EL (cell line): ENCODE measurements at places on chromosomes 4 and X.
A peak's percentile ranks its signal among the peaks of the same experiment; 100 is the strongest.

- DNase-seq, result no peak
Measured at GRCh38 chr4:145213245-145213644, 32.9 kb upstream of the OTUD4 start.

GRCh38 chrX:100609591-100609990 is 24.9 kb downstream of the TNMD start:
- no peak for DNase-seq

GRCh38 chrX:133335027-133335426 is 80.3 kb downstream of the GPC4 start:
- DNase-seq, result no peak

DNA sequence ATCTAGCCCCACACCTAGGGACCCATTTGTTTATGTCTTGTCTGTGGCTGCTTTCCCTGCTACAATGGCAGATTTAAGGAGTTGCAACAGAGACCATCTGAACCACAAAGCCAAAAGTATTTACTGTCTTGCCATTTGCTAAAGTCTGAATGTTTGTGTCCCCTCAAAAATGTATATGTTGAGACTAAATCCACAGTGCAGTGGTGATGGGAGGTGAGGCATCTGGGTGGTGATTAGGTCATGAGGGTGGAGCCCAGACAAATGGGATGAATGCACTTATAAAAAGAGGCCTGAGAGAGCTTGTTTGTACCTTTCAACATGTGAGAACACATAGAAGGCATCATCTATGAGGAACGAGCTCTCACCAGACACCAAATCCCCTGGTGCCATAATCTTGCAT is 137.3 kb downstream of the TMEM144 start:
- no peak for DNase-seq

- DNase-seq, result peak; percentile 28
Measured at GRCh38 chr4:150056569-150056968, 21.7 kb upstream of the DCLK2 start.

- no peak for DNase-seq
Measured at GRCh38 chrX:54089191-54089590, 44.9 kb upstream of the PHF8 start.

- DNase-seq, result no peak
Measured at GRCh38 chr4:20423420-20423819, 171.7 kb downstream of the SLIT2 start.

DNA sequence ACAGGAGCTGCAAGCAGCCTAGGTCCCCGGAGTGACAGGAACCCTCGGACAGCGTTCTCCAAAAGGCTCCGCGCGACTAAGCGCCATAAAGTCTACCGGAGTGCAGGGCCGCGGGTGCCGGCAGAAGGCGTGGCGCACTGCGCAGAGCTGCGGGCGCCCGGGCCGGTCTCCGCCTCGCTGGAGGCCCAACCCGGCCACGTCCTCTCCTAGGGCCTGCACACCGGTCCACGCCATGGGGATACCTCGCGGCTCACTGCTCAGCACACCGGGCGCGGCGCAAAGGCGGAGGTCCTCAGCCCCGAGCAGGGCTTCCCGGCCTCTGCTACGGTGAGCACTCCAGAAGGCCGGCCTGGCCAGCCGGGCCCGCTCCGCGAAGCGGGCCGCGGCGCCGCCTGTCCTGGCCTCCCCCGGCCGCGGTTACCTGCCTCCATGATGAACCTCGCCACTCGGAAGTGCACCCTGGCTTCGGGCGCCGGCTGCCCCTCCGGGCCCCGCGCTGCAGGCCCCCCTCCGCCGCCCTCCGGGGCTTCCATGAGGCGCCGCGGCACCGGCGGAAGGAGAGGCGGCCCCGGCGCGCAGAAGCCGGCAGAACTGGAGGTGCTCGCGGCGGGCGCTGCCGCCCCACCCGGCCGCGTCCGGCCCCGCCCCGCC is at the start of gene CCNQ:
TSS of gene CCNQ (minus strand) at position 599 of the 651 bp plus-strand sequence. CDS start at position 533, 66 bp downstream.
- peak; percentile 33 for DNase-seq

DNA sequence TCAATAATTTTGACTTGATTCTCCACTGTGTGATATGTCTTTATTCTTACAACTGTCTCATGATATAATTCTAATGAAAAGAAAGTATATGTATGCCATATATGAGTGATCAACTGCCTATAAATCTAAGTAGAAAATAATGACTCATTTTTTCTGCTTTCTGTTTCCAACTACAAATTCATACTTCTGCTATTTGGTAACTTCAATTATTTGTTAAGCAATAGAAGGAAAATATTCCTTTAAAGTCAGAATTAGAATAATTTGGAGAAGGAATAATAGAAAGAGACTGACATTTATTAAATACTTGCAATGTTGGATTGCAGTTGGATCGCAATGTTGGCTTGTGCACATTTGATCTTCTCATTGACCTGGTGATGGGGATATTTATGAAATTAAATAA is 204.2 kb upstream of the PACRGL start:
- DNase-seq, result no peak

DNA sequence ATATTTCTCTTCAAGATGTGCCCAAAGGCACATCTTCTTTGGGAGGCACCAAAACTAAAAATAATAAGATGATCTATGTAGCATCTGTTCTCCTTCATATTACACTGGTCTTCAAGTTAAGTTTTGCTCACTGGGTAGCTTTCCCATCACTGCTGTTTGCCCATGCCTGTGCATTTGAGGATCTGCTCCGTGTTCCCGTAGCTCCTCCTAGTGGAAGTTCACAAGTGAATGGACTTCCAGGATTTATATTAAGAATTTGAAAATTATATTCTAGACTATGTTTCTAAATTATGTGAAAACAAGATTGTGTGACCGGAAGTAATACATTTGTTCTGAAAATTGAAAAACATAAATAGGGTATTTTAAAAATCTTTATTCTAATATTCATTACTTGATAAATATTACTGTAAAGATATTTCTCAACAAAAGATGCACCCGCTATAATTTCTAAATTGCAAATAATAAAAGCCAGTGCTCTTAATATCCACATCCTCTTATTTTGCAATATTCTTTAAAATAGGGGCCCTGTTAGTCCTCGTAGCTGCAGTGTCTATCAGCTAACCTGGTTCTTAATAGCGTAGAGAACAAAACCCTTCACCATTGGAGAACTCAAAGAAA is 147.7 kb downstream of the RBM46 start:
- peak; percentile 23 for DNase-seq

GRCh38 chr4:17218786-17219185 is 293.1 kb downstream of the QDPR start:
- DNase-seq, result no peak

DNA sequence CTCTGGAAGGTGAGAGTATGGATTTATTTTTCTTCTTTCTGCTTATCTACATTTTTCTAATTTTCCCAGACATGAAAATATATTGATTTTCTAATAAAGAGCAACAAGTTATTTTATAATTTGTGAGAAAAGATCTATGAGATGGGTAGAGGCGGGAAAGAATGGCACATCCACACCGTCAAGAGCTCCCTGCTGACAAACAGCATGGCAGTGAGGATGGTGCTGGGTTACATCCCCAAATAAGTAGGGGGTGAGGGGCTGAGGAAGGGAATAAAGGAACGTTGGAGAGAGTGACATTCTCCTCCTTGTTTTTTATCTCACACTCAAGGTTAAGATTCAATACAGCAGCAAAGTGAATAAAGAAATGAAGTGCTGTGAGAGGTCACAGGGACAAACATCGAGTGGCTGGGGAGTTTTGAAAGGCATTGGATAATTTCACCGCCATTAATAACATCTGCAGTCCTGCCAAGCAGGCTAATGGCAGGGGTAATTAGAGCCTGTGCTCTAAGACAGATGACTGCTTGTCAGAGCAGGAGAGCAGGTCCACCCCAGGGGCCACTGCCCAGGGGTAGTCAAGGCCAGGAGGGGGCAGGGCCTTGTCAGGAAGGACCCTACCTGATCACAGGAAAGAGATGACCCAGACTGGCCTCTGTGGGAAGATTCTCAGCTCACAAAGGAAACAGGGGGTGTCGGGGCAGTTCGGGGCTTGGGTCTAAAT is 323.8 kb downstream of the FBXW7 start:
- no peak for DNase-seq

DNA sequence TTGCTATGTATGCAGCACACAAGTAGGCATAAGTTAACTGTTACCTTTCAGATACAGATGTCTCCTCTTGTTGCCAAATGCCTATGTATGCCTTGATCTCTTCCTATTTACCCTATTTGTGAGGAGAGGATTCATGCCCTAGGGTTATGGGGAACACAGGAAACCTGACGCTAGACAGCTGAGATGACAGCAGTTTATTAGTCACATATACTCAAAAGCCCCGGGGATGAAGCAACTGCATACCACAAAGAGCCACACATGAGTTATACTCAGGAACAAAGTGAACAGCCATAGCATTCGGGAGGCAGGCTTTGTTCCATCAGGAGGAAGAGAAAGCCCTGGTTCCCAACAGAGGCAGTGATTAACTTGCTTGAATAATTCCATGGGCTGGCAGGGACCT is 1011.7 kb upstream of the PCDH7 start:
- peak; percentile 93 for DNase-seq

DNA sequence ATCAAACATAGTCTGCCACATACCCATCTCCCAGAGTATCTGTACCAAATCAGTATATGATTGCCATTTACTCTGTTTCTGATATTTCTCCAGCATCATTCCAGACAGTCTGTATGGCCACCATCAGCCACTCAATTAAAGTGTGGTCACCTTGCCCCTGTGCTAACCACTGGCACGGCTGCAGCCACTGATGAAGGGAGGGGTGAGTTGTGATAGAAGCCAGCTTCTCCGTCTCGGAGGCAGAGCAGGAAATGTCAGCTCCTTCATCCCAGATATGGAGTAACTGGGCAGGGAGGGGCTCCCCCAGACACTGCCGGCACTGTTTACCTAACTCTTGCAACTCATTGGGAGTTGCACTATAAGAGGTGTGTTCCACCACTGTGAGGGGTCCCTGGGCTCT is 30.3 kb downstream of the CXCL13 start:
- DNase-seq, result no peak

DNA sequence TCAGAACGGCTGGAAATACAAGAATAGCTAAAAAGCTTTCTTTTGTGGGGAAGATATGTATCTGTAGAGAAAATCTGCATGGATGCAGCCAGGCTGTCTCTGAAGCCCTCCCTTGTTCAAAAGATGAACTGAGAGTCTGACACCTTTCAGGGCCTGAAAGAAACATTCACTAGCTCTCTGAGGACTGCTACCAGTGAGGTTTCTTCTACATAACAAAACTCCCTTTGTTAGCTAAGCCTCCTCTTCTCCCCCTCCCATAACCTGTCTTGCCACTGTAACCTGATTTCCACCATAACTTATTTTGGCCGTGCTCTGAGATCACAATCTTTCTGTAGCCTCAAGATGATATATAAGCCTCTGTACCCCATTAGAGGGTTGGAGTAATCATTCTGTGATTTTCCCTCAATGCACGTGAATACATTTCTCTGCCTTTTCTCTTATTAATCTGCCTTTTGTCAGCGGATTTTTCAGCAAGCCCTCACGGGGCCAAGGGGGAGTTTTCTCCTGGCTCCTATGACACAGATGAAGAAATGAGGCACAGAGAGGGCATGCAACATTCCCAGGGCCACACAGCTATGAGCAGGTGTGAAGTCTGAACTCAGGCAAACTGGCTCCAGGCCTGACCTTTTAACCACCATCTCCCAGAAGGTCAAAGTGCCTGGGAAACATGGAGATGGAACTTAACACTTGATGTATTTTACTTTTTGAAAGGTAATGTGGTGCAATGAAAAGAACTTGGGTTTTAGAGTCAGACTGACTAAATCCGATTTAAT is 161.6 kb upstream of the PRDX4 start:
- DNase-seq, result no peak

GRCh38 chrX:3449287-3449686 is 102.8 kb upstream of the MXRA5 start:
- no peak for DNase-seq

- no peak for DNase-seq
Measured at GRCh38 chr4:164888096-164888715, 11.2 kb downstream of the APELA start.

DNA sequence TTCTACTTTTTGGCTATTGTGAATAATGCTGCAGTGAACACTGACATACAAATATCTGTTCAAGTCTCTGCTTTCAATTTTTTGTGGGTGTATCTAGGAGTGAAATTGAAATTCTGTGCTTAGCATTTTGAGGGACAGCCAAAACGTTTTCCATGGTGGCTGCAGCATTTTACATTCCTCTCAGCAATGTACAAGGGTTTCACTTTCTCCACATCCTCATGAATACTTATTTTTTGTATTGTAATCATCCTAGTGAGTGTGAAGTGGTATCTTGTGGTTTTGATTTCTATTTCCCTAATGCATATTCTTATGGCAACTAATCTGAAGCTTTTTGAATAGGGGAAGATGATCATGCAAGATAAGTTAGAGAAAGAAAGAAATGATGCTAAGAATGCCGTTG is 40.3 kb downstream of the HSPA4L start:
- no peak for DNase-seq

- peak; percentile 0 for DNase-seq
Measured at GRCh38 chr4:179867300-179867878, 2375.8 kb upstream of the TENM3 start.

DNA sequence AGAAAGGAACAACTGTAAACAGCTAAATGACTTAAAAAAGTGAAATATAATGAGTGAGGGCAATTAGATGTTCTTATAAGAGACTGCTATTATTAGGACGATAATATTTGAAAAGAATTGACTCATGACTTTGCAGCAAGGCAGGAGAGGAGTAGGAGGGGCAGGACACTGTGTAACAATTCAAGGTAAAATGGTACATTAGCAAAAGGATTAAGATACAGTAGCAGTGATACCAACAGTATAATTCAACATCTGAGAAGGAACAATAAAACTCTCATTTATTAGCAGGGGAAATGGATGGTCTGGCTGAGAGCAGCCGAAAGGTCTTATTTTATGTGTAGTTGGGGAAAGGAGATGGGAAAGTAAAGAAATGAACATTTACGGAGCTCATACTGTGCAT is 315.5 kb upstream of the BOD1L1 start:
- no peak for DNase-seq

DNA sequence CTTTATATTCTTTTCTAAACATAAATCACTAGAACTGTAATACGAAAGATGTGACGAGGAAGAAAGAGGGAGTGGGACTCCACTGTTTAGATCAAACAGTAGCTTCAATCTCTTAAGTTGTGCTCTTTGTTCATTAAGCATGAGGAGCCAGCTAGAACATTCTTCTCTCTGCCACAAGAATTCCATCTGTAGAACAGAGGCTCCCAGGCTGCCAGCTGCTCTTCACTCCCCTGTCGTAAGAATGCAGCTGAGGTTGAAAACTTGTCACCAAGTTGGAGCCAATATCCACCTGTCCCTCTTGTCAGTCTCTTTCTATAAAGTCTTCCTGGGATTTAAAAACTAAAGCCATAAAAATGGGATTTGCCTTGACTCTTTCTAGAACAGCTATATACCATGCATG is 65.0 kb upstream of the SEC24B start:
- DNase-seq, result no peak

DNA sequence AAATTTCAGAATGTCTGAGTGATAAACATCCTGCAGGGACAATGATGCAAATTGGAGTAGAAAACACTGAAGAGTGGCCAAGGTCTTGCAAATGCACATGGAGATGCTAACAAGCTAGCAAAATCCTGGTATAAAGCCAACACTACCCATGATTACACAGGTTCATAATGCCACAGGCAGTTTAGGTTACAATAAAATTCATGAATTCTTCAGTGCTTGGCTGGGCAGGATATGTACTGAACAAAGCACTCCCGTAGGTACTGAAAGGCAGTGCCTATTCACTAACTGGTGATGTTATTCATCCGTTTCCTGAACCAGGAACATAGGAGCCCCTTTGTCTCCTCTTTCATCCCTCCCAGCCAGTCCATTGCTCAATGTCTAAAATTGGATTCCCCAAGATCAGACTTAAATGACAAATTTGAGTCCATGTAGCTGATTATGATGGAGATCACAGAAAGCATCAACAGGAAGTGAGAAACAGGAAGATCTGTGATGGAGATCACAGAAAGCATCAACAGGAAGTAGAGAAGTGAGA is 244.5 kb downstream of the DMD start:
- DNase-seq, result no peak
